ENCODE measurements at places on chromosomes 3 and 15.

DNA sequence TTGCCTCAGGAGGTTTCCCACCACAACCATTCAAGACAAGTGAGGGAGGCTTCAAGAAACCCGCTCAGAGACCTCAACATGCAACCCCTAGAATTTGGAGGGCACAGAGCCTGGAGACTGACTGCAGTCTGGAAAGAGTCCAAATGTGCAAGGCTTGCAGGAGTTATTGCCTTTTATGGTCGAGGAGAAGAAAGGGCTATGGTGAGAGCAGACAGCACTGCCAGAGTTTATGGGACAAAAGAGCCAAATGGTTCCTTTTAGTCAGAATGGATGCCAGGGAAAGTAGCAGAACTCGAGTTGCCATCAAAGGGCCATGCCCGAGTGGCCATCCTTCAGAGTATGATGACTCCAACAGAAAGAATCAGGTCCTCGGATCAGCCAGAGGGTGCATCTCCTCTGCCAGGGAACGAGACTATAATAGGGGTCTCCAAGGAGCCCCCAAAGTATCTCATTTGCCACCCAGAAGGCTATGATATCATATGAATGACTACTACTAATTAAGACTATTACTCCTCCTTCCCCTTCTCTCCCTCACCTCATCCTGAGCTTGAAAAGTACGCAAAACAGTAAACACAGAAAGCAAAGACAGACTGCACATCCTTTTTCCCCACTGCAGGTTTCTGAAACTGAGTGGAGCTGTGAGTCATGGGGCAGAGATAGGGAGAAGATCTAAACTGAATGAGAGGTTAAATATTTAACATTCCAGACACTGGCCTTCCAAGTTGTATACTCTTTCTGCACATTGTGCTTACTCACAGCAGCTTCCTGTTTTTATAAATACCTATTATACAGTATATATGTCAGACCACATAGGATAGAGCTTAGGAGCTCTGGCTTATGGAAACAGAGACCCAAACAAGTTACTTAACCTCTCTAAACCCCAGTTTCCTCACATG is 33.9 kb upstream of the TMCO5A start:
- DNase-seq: no peak

DNA sequence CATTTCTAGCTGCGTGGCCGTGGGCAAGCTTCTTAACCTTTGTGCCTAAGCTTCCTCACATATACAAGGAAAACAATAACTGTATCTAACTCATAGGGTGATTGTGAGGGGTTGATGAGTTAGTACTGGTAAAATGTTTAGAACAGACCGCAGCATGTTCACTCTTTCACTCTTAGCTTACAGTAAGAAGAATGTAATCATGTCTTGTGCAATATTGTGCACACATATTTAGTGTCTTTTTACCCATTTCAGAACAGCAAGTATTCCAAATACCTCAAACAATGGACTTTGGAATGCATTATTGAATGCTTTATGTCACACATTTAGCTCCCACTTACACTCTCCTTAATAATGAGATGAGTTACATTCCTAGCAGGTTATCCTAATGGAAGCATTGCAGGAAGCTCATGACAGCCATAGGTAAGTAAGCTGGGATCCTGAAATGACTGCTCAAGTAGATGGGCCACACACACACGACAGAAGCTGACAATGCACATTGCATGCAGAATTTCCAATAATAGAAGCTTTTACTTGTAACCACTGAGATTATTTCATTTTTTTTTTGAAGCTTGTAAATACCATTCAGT is 468.9 kb upstream of the WNT5A start:
- DNase-seq: no peak

DNA sequence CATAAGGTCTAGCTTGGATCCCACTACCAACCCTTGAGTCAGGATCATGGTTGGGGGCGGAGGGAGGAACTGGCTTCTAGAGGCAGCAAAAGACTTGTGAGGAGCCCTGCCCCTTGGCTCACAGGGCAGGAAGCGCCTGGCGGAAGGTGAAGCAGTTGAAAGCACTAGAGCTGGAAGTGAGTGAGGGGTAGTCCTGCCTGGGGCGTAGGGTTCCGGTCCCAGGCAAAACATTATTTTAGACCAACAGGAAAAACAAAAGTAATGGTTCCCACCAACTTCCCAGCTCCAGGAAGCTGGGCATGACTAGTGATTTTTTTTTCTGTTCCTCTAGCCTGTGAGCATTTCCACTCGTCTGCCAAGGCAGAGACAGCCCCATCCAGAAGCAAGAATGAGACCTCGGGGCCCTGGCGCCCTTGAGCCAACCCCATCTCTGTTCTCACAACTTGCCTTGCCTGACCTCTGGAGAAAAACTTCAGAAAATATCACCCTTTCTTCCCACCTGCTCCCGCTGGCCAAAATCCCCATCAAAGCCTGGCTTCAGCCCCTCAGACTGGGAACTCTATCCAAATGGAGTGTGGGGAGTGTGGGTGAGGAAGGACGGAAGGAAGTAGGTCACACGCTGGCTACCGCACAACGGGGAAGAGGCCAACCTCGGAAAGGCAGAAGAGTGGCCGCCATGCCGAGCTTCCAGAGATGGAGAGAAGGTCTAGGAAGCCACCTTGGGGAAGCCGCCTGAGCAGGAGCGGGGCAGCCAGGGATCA is 57.5 kb downstream of the RBPMS2 start:
- no peak for DNase-seq

GRCh38 chr3:196096382-196096953 is 14.6 kb upstream of the TFRC start:
- no peak for DNase-seq

Data from stimulated activated CD4-positive, alpha-beta T cell treated with anti-CD3 and anti-CD28 coated beads, Interleukin-4, amount 100 ng/mL, for 48 hours (primary cell).